ENCODE measurements at places on chromosomes 1 and 21.
A peak's percentile ranks its signal among the peaks of the same experiment; 100 is the strongest.

DNA sequence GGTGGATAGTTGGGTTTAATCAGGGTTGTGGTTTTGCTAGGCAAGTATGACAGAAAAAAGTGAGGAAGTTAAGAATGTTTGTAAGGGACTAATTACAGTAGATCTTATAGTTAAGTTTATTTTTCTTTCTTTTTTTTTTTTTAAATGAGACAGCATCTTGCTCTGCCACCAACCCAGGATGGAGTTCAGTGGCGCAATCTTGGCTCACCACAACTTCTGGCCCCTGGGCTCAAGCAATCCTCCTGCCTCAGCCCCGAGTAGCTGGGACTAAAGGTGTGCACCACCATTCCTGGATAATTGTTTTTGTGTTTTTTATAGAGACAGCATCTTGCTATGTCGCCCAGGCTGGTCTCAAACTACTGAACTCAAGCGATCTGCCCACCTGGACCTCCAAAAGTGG lies 41.7 kb downstream of the EYA3 start:
- no peak for DNase-seq

DNA sequence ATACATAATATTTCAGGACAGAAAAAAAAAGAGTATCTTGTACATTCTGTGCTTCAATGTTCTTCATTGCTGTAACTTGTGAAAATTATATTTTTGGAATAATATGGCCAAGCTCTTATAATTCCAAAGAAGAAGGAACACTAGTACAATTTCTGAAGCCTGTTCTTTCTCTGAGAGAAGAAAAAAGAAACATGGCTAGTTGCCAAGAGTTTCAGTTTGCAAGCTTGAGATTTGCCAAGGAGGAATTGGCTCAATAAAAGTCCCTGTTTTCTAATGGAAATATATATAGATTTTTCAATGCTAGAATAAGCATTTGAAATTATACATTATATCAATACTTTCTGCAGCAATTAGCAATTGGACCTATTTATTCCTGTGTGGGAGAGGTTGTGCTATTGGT lies 285.2 kb upstream of the NEGR1 start:
- no peak for DNase-seq

DNA sequence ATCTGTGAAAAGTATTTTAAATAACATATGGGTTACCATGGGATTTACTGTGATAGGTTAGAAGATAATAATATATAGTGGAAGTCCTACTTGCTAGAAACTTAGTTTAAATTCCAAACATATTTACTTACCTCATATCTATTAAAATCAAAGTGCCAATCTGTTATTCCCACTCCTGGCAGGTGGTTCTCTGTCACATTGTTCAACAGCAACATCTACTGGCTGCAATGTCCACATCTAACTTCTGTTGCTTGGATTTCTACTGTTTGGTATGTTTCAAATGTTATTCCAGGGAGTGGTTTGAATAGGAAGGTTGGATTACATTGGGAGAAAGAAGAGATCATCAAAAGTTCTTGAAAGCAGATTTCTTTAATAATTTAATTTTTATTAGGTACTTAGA lies 122.5 kb upstream of the NCAM2 start:
- DNase-seq: no peak

DNA sequence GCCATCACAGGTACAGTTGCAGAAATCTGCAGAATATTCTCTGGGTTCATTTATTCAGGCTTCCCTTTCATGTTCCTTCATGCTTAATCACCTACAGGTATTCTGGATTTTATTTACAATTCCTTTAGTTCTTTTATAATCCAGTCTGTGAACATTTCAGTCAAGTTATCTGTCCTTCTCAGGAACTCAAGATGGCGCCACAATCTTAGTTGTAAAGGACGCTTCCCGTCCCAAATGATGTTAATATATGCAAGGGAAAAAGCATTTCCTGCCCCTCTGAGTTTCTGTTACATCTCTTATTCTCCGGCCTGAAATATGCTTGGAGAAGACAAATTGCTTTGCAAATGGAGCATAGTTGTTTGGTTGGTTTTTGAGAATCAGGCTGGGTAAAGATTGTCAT lies 19.3 kb downstream of the F3 start:
- DNase-seq: no peak

- DNase-seq: no peak
Measured at GRCh38 chr1:232503497-232503896, 126.4 kb downstream of the SIPA1L2 start.

DNA sequence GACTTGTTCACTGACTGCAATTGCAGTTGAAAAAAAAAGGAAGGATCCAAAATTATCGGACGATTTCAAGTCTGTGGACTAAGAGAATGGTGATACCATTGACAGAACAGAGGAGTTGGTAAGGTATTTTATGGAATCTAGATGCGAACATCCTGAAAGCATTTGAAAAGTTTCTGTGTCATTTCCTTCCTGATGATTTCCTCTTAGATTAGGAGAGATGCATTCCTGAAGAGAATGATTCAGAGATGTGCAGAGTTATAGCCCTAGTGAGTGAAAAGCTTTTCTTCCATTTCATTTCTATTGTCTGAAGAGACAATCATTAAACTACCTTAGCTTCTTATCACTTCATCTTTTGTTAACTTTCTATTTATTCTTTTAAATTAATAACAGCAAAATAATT lies 200.0 kb downstream of the KCNK2 start:
- no peak for DNase-seq

- no peak for DNase-seq
Measured at GRCh38 chr1:54809496-54810074, 8.5 kb upstream of the TTC22 start.

- DNase-seq: no peak
Measured at GRCh38 chr1:156389311-156389710, 20.3 kb downstream of the RHBG start.

- peak; percentile 11 for DNase-seq
Measured at GRCh38 chr1:234676103-234676594, 66.2 kb upstream of the IRF2BP2 start.

- DNase-seq: no peak
Measured at GRCh38 chr1:243286409-243287122, 30.7 kb downstream of the SDCCAG8 start.

GRCh38 chr1:223776075-223776814 lies 63.9 kb downstream of the CAPN2 start:
- peak; percentile 19 for DNase-seq

DNA sequence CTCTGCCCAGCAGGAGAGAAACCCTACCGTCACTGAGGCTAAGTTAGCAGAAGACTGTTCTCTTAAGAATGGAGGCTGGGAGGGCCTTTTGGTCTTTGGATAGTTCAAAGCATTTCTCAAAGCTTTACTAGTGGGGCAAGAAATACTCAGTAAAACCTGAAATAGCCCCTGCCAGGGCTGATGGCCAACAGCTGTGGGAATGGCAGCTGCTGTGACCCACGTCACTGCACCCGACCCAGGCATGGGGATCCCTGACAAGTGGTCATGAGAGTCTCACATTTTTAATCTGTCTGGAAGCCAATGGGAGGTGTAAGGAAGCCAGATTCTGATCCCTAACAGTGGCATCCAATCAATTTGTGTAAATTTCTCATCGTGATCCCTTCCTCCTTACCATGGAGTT lies 44.5 kb upstream of the ENAH start:
- DNase-seq: no peak

DNA sequence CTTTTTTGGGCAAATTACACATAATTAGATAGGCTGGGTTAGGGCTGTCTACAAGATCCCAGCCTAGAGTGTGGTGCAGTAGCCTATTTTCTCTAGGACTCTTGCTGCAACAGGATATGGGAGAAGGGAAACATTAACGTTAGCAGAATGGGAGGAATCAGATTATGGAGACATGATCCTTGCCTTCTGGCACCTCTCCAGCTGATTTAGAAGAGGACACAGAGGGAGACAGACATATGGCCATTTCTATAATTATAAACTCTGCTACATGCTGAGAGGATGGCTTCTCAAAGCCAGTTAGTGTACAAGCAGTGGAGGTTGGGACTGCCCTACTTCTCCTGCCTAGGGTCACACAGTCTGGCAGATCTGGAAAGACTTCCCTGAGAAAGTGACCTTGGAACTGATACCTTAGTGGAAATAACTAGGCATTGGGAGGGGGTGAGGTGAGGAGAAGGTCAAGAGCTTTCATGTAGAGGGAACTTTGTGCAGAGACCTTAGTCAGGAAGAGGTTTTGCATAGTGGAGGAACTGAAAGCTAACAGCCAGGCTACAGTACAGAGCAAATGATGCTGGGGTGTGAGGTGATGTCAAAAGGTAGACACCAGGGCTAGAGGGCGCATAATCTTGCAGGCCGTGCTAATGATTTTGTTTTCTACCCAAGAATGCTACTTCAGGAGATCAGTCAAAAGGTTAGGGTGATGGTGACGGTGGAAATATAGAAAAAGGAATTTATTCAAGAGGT lies 1.2 kb upstream of the CD1D start:
- no peak for DNase-seq

DNA sequence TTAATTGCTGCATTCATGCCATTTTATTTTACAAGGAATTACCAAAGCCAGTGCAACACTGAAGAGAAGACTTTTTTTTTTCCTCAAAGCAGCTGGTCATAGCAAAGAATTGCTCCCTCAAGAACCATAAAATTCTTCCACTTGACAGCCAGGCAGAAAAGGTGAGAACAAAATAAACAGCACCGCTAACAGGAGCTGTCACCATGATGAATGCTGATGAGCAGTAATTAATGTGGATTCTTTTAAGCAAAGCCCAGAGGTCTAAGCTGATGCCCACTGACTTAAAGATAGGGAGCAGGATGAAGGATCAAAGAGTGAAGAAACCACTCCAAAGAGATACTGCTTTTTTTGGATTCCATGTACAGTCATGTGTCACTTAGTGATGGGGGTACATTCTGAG lies 428.4 kb downstream of the BRINP3 start:
- no peak for DNase-seq

DNA sequence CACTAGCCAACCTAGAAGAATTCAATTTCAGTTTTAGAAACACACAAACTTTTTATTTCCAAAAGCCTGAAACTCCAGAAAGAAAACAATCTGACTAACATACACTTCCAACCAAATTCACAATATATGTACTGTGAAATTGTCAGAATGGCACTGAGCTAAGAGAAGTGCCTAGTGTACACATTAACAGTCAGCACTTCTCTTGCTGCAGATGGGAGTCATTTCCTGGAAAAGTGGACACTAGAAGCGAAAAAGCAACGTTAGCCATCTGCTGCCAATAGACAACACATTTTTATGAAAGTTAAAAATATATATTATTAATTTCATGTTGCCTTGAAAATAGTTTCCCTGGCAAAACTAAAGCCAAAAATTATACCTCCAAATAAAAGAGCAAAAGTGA lies 66.1 kb downstream of the EPS15 start:
- DNase-seq: no peak

DNA sequence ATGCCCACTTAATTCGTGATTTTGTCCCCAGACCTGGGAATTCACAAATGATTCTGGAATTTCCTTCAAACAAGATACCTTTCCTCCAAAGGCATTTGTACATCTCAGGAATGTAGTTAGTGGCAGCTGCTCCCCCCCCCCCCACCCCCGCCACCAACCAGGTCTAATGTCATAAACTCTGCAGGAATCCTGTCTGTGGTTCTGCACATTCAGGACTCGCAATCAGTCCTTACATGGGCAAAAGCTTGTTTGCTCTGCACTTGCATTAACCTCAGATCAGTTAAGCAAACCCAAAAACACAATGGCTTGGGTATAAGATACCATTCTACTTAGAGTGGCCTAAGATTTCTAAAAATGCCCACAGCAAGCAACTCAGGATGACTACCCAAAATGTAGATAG lies 143.8 kb downstream of the TGFB2 start:
- no peak for DNase-seq

GRCh38 chr21:34722684-34723300 lies 54.0 kb downstream of the CLIC6 start:
- no peak for DNase-seq

All from activated CD8-positive, alpha-beta memory T cell treated with anti-CD3 and anti-CD28 coated beads for 1 hour (primary cell).